ENCODE measurements at places on chromosomes 1 and 21.

DNA sequence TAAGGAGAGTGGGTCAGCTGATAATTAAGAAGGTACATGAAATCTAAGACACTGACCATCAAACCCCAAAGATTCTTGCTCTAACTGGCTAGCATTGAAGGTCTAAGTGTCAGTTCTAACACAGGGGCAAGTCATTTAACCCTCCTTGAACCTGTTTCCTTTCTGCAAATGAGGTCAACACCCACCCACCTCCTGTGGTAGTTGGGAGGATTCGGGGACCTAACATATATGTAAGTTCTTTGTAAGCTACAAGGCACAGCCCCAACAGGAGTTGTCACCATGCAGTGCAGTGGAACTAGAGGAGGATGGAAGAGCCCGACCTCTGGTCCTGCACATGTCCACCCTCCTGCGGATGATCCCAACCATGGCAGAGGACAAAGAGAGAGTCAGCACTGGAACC, 2.4 kb downstream of the NUDT17 start:
- DNase-seq, result no peak
- no peaks in the 10 kb centered on the region for H3K27me3 ChIP-seq
- H3K4me1 ChIP-seq, result peaks cover 11% of the 10 kb centered on the region
- H3K4me3 ChIP-seq, result no peak overlapping the region

DNA sequence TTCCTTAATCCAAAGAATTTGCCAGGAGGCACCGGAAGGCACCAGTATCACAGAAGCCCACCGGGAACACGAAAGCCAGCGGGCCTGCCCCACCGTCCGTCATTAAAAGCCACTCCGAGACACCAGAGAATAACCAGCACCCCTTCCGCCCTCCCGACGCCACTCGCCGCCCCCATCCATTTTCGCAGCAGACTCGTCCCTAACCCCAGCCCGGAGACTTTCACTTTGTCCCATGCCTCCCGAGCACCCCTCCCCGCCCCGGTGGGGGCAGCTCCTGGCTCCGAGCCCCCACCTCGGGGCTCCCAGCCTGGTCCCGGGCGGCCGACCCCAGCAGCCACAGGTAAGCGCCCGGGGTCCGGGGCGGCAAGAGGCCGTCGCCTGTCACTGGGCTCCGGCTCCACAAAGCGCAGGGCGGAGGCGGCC, 105.4 kb downstream of the SLC45A1 start:
- peak overlapping the region; percentile 81 for H3K4me3 ChIP-seq
- H3K36me3 ChIP-seq, result peaks cover 14% of the 10 kb centered on the region
- DNase-seq, result peak; percentile 68
- peak overlapping the region; percentile 99 for H3K27ac ChIP-seq

GRCh38 chr21:37700641-37701202, 215.5 kb downstream of the KCNJ6 start:
- no peaks in the 10 kb centered on the region for H3K36me3 ChIP-seq
- H3K27me3 ChIP-seq, result peaks cover 4% of the 10 kb centered on the region
- H3K4me3 ChIP-seq, result no peak overlapping the region
- no peaks in the 10 kb centered on the region for H3K4me1 ChIP-seq
- H3K27ac ChIP-seq, result no peak overlapping the region
- no peak for DNase-seq

GRCh38 chr1:18890706-18891425, 11.5 kb downstream of the ALDH4A1 start:
- peak overlapping the region; percentile 42 for H3K27ac ChIP-seq
- no peaks in the 10 kb centered on the region for H3K36me3 ChIP-seq
- DNase-seq, result no peak
- H3K4me3 ChIP-seq, result no peak overlapping the region
- peaks cover 17% of the 10 kb centered on the region for H3K4me1 ChIP-seq

GRCh38 chr1:101483982-101484688, 247.3 kb downstream of the S1PR1 start:
- no peak for DNase-seq
- H3K4me1 ChIP-seq, result no peaks in the 10 kb centered on the region
- H3K36me3 ChIP-seq, result no peaks in the 10 kb centered on the region
- no peaks in the 10 kb centered on the region for H3K27me3 ChIP-seq
- no peak overlapping the region for H3K4me3 ChIP-seq

Measured in stomach (tissue), 19 donors.